Activated CD8-positive, alpha-beta T cell treated with anti-CD3 and anti-CD28 coated beads, Interleukin-2, amount 10 ng/mL, durations not matched to agents 7 days and 5 days (primary cell): ENCODE measurements at places on chromosomes 2 and 18. TPM values are rescaled to one million over a fixed set of nuclear protein-coding genes. Genes with fewer than 3 reads are reported as not detected.

- H3K27me3 ChIP-seq: peaks cover 7% of the 10 kb centered on the region
- H3K27ac ChIP-seq: no peak overlapping the region
- peaks cover 4% of the 10 kb centered on the region for H3K36me3 ChIP-seq
- no peaks in the 10 kb centered on the region for H3K4me1 ChIP-seq
- no peak for DNase-seq
These were observed 126.1 kb downstream of the FAM161A start for GRCh38 chr2:61727746-61728145.

- peak overlapping the region; percentile 95 for H3K4me3 ChIP-seq
- no peak for DNase-seq
- H3K4me1 ChIP-seq: peaks cover 46% of the 10 kb centered on the region
These were observed 1.2 kb downstream of the RMP24 start for GRCh38 chr18:35973650-35974049.

- no peak overlapping the region for H3K4me3 ChIP-seq
- peaks cover 28% of the 10 kb centered on the region for H3K4me1 ChIP-seq
- no peaks in the 10 kb centered on the region for H3K36me3 ChIP-seq
These were observed 135.9 kb downstream of the TGIF1 start for GRCh38 chr18:3585656-3586509.

DNA sequence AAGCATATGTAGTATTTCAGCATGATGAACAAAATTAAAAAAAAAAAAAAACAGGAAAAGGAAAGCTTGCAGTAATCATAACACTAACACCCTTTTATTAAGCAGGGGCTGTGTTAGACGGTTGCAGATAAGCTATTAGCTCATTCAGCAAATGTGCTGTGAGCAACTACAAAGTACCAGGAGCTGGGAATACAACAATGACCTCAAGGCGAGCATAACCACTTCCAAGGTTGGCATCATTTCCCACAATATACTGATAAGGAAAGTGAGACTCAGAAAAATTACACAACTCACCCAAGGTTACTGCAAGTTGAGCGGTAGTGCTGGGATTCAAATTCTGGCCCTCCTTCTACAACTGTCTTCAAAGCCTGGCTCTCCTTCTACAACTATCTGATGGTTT is 38.2 kb upstream of the ACTR3 start:
- no peaks in the 10 kb centered on the region for H3K4me1 ChIP-seq
- H3K36me3 ChIP-seq: peaks cover under 1% of the 10 kb centered on the region
- no peak overlapping the region for H3K27ac ChIP-seq
- no peaks in the 10 kb centered on the region for H3K27me3 ChIP-seq

DNA sequence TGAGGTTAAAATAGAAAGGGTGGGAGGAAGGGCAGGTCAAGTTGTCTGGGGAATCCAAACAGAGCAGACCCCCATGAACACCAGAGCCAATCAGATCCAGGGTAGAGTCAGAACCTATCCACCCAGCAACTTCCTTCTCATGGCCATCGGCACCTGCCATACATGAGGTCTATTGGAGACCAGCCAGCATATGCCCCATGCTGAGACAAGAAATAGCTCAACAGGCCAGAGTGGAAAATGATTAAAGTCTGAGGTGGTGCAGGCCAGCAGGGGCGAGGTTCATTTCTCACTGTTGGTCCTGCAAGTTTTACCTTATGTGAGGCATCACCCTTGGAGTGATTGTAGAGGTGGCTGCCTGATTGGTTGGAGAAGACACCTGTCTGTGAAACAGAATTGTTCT is 89.2 kb downstream of the LONRF2 start:
- H3K27me3 ChIP-seq: peaks cover under 1% of the 10 kb centered on the region
- no peak overlapping the region for H3K27ac ChIP-seq
- H3K36me3 ChIP-seq: no peaks in the 10 kb centered on the region

The DSG2 gene
- 0.18 TPM for total RNA-seq

The TMEM247 gene
- not detected for total RNA-seq

DNA sequence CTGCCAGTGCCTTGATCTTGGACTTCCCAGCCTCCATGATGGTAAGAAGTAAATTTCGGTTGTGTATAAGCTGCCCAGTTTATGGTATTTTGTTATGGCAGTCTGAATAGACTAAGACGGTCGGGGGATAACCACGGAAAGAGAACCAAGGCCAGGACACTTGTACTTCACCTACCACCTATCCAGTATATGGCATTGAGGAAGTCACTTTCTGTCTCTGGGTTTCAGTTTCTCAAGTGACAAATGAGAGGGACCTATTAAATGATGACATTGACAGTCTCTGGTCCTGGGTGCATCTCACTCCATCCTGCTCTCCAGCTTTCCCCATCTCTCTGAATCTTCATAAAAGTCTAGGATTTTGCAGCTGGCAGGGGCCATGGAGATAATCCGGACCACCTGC is 183.8 kb upstream of the MSH6 start:
- H3K4me1 ChIP-seq: no peaks in the 10 kb centered on the region
- no peak for DNase-seq
- no peaks in the 10 kb centered on the region for H3K36me3 ChIP-seq

GRCh38 chr2:97936199-97936598 is 59.5 kb downstream of the TMEM131 start:
- H3K27ac ChIP-seq: no peak overlapping the region
- H3K36me3 ChIP-seq: peaks cover 13% of the 10 kb centered on the region
- no peak overlapping the region for H3K4me3 ChIP-seq
- no peak for DNase-seq

GRCh38 chr2:130303169-130303568 is 39.5 kb upstream of the IMP4 start:
- H3K27ac ChIP-seq: no peak overlapping the region
- no peak overlapping the region for H3K4me3 ChIP-seq
- no peaks in the 10 kb centered on the region for H3K36me3 ChIP-seq
- no peak for DNase-seq

The RIT2 gene
- not detected for total RNA-seq

DNA sequence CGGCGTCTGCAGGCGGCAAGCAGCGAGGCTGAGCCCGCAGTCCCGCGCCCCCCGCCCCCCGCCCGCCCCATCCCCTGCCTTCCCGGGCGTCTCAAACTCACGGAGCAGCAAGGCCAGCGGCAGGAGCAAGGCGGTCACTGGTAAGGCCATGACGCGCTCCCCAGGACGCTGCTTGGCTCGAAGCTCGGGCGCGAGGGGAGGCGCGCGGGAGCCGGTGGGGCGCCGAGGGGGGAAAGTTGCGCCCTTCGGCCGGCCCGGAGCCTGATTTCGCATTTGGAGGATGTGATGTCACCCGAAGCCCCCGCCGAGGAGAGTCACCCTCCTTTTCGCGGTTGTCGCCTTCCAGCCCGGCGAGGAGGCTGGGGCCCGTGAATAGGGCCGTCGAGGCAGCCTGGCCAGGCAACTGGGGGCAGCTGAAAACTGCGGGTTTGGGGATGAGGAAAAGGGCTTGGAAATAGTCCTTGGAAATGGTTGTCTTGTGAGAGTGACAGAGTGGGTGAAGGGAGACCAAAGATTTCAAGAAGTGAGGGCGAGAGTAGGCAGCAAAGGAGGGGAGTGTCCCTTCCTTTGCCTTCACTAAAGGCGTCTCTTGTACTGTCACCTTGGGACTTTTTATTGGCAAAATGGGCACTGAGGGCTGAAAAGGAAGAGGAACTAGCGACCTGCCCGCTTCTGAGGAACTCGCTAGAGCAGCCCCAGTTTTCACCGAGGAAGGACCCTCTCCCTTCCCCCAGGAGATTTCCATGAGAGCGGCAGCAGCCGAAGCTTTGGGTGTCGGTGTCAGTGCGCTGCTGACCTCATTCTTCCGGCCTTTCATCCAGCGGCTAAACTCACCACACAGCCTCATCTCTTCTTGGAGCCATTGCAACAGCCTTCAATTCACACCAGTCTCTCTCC is at the start of gene CD8A:
Gene CD8A (minus strand): TSS at position 238 of the 897 bp plus-strand sequence. CDS start 88 bp downstream, at position 150.
- no peaks in the 10 kb centered on the region for H3K27me3 ChIP-seq
- DNase-seq: peak; percentile 91
- H3K4me1 ChIP-seq: peaks cover 63% of the 10 kb centered on the region
- peak within 1 kb of the TSS; percentile 95 for H3K4me3 ChIP-seq
- peak within 1 kb of the TSS; percentile 99 for H3K27ac ChIP-seq

DNA sequence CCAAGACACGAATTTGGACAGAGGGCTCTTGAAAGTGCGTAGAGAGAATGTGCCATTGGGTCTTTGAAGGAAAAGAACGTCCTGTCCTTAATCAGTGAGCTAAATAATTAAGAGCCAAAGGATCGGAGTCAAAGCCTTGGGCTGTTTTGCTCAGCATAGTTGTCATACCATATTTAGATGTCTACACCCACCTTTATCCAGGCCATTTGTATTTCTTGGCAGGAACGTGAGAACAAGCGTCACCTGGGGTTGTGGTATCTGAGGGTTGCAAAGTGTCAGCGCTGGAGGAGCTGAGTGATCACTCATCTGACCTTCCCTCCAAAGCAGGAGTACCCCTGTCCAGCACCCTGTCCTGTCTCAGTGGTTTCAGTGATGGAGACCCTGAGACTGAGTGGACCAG is 4.5 kb downstream of the LPIN1 start:
- no peaks in the 10 kb centered on the region for H3K27me3 ChIP-seq
- DNase-seq: peak; percentile 45
- H3K4me1 ChIP-seq: peaks cover 88% of the 10 kb centered on the region

DNA sequence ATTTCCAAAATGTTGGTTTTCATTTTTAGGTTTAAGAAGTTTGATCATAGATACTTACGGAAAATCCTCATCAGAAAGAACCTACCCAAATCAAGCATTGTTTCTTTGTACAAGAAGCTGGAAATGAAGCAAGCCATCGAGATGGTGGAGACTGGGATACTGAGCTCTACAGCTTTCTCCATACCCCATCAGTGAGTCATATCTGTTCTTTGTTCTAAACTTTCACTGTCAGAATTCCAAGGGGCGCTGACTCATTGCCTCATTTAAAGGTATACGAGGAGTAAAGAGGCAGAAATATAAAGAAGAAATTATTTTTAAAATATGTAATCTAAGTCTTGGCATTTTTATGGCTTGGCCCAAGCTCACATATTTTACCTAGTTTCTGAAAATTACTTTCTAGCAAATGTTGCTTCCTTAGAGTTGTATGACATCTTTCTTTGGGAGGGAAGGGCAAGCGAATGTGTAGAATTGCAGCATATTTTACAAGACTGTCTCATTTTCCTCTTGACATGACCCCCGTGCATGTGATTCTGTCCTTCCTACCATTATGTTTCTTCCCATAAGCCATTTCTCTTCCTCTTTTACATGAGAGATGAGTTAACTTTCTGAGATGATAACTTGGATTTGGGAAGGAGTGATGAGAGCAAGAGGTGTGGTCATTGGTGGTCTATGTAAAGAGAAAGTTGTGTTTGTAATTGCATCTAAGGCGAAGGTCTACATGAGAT is 41.2 kb downstream of the SLC9A4 start:
- no peaks in the 10 kb centered on the region for H3K36me3 ChIP-seq
- no peak overlapping the region for H3K27ac ChIP-seq
- no peaks in the 10 kb centered on the region for H3K4me1 ChIP-seq
- peaks cover 17% of the 10 kb centered on the region for H3K27me3 ChIP-seq
- no peak for DNase-seq
- H3K4me3 ChIP-seq: no peak overlapping the region
